ENCODE measurements at places on chromosomes 3 and 15.

GRCh38 chr15:98943051-98943508 lies 64.5 kb downstream of the PGPEP1L start:
- DNase-seq, result no peak

DNA sequence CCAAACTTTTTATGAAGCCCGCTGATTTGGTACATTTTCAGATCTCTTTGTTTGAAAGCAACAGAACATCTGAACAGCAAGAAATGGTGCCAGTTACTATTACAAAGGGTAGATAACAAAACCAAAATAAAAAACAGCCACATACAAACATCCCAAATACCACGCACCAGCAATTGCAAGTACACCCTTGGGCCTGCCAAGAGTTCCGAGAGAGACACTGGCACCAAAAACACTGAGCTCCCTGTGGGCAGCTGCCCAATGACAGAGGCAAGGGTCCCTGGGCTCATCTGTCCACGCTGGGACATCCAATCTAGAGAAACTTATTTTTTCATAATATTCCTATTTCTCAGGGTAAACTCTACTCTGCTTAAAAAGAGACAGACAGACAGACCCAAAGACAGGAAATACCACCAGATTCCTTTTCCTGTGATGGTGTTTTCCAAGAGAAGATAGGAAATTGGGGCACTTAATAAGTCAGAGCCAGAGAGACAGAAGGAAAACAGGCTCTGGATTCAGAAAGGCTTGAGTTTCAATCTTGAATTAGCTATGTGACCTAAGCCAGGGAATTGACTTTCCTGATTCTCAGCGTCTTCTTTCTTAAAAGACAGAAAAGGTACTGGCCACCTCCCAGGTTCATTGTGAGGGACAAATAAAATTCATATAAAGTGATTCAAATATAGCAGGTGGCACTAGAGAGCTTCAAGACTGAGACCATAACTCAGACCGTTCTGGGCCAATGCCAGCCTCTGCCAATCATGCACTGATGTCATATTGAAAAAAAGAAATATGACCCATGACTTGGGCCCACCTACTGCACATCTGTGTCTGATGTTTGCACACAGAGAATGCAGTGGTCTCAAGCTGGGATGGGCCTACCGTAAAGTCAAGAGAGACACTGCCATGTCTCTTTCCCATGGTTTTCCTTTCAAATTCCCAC lies 61.3 kb downstream of the FOXP1 start:
- DNase-seq, result no peak

DNA sequence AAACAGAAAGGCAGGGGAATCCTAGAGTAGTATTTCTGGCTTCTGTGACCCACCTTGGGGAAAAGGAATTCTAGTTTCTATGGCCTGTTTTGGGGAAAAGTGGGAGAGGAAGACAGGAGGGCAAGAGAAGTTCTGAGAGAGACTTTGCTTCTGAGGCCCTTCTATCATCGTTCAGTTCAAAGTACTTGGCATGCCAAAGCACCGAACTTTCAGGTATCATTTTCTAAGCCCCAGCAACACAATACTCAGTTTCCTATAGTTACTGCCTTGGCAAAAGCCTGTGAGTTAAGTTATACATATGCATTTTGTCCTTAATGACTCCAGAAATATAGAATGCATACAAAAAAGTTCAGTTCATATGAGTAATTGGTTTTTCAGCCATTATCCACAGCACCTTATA lies 74.1 kb upstream of the CHD2 start:
- no peak for DNase-seq

GRCh38 chr3:193702967-193703366 lies 110.0 kb downstream of the OPA1 start:
- no peak for DNase-seq

GRCh38 chr3:19711160-19711782 lies 222.7 kb downstream of the EFHB start:
- DNase-seq, result no peak

GRCh38 chr3:177968891-177969290 lies 567.3 kb upstream of the KCNMB2 start:
- no peak for DNase-seq

- no peak for DNase-seq
These were observed 11.7 kb downstream of the ATP6V1A start for GRCh38 chr3:113758389-113759024.

DNA sequence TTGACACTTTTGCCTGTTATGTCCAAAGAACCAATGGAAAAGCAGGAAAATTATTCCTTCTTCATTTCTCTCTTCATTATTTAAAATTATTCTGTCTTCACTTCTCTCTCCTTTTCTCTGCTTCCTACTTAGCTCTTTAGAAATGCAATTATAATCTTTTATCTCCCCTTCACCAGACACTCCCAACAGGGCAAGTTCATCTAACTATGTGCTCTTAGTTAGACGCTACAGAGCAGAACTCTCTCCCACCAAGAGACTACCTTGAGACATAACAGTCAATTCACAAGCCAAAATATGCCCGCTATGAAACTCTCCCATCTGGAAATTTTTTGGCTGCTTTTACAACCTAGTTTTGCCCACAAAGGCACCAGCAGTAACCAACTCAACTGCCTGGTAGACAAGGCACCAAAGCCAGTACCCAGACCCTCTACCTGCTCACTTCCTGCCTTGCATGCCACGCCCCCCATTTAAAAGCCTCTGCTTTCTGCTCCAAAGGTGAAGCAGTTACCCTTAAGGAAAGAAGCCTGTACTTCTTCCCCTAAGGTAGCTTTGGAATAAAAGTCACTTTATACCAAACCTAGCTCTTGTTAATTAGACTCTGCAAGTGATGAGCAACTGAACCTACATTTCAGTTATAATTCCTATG lies 28.1 kb downstream of the CCRL2 start:
- DNase-seq, result no peak

GRCh38 chr3:89179355-89180001 lies 72.1 kb downstream of the EPHA3 start:
- DNase-seq, result no peak

All from stimulated activated naive CD4-positive, alpha-beta T cell (primary cell).